Activated naive CD4-positive, alpha-beta T cell (primary cell): ENCODE measurements at places on chromosomes 1 and 21.

- no peak for DNase-seq
Observed at GRCh38 chr1:77089756-77090155, 129.5 kb downstream of the PIGK start.

DNA sequence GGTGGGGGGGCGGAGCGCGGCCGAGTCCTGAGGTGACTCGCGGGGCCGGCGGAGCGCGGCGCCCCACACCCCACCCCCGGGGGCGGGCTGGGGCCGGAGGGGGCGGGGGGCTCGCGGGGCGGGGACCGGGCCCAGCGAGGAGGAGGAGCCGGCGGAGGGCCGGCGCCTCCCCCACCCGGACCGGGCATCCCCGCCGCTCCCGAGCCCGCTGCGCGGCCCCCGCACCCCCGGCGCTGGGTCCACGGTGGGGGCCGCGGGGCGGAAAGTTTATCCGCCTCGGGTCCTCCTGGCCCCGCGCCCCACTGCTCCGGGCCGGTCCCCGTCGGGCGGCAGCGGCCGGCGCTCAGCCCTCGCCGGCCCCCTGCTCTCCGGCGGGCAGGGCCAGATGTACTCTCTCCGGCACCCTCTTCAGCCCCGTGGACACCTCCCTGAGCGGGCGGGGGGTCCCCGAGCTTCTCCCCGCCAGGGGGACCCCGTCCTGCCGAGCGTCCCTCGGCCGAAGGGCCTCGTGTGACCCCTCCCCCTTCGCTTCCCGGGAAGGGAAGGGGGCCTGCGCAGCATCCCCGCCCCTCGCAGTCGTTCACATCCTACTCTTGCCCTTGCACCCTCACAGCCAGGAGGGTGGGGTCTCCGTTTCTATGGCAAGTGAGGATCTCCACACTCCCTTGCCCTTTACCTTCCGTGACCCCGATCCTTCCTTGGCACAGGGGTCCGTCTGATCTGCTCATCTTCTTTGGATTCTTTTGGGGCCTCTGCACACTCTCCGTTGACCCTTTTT lies 663 bp downstream of the CAMTA1 start:
- no peak for DNase-seq

- DNase-seq, result no peak
Observed at GRCh38 chr1:200909757-200910239, 15.1 kb downstream of the INAVA start.

DNA sequence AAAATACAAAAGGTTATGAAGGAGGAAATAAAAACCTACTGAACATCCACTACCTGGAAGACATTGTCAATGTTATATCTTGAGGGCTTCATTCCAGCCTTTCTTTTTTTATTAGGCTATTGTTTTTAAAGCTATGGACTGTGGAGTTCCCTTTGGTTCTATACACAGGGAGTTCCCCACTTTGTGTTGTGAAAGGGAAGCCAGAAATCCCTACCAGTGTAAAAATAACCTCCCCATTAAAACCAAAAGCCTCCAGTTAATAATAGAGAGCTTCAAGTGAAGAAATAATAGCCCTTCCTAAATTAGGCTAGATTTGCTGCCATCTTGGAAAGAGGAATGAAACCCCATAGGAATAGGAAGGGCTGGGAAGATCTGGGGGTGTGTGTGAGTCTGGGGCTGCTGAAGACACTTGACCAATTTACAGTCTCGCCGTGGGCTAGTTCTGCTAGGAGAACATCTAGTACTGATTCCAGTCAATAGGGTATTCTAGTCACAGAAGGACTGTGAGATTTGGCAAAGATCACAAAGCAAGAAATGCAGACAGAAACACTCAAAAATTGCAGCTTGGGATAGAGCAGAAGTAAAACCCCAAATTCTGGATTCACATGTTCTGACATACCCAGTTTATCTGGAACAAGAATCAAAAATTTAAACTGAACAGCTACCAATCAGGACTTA lies 32.4 kb upstream of the PTGFRN start:
- DNase-seq, result no peak

DNA sequence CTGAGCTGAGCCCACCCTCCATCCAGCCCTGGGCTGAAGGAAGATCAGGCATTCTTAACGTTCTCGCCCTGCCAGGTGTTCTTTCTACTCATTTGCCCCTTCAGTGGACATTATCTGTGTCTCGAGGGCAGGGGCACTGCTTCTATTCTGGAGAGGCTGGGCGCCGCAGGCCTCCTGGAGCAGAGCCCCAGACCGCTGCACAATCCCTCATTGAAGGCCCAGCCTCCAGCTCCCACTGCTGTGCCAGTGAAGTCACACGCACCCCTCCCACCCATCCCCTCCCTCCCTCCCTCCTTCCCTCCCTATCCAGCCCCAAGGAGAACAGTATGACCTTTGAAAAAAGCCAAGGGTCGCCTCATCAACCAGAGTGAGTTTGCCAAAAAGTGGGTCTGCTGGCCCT lies 76.7 kb downstream of the NFASC start:
- no peak for DNase-seq

DNA sequence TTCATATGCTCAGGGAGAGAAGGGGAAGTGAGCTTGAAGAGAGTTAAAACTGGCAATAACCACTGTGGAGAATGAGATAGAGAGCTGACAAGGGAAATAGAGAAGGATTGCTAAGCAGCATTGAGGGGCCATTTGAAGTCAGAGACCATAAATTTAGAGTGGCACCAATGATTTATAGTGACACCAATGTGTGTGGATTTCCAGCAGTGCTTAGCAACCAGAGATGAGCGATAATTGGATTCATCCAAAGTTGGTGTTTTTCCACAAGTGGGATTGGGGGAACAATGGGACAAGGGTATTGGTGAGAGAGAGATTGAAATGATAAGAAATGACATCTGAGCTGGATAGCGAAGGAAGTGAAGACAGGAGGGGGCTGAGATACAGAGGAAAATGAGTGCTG lies 114.1 kb downstream of the C1orf94 start:
- DNase-seq, result no peak

- DNase-seq, result no peak
Observed at GRCh38 chr1:193588311-193589082, 402.1 kb upstream of the B3GALT2 start.

- DNase-seq, result no peak
Observed at GRCh38 chr1:37167479-37167878, 133.2 kb upstream of the GRIK3 start.

DNA sequence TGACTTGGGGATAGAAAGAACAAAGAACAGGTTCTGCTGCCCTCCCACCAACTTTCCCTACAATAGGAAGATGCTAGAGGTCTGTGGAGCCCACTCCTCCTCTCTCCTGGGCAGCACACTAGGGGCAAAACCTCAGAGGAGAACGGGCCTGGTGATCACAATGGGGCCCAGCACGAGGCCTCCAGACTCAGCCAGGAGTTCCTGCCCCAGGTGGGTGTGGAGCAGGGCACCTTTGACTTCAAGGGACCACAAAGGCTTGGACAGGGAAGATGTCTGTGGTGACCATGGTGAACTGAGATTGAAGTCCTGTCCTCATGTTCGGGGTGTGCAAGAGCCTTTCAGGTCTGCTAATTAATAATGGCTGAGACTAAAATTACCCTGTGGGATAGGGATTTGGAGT lies 88.8 kb downstream of the LAMC2 start:
- no peak for DNase-seq

- DNase-seq, result no peak
Observed at GRCh38 chr1:28113242-28113572, 24.8 kb upstream of the EYA3 start.

GRCh38 chr1:9253004-9253403 lies 18.4 kb downstream of the H6PD start:
- no peak for DNase-seq

- DNase-seq, result no peak
Observed at GRCh38 chr1:203124546-203125317, 2.8 kb upstream of the ADORA1 start.

DNA sequence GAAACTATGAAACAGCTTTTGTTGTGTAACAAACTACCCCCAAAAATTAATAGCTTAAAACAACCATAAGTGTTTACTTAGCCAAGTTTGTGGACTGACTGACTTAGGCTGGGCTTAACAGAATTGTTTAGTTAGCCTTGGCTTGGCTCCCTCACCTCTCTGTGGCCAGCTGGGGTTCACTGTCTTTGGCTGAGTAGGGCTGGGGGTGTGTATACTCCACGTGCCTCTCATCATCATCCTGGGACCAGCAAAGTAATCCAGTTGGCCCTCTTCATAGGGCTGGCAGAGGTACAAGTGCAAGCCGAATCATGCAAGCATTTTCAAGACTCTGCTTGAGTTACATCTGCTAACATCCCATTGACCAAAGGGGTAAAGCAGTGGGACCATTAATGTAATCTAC lies 252.3 kb downstream of the BRINP2 start:
- no peak for DNase-seq

DNA sequence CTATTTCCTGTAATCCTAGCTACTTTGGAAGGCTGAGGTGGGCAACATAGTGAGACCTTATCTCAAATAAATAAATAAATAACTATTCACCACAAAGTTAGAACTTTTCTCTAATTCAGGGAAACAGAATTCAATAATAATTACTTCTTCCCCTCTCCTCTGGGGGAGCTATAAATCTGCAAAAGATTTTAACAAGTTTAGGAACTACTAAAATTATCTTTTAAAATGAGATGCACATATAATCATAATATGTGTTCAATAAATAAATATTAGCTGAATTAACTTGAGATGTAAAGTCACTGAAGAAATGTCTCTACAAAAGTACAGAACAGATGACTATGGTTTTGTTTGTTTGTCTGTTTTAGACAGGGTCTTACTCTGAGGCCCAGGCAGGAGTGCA lies 14.1 kb downstream of the WDR47 start:
- DNase-seq, result no peak

DNA sequence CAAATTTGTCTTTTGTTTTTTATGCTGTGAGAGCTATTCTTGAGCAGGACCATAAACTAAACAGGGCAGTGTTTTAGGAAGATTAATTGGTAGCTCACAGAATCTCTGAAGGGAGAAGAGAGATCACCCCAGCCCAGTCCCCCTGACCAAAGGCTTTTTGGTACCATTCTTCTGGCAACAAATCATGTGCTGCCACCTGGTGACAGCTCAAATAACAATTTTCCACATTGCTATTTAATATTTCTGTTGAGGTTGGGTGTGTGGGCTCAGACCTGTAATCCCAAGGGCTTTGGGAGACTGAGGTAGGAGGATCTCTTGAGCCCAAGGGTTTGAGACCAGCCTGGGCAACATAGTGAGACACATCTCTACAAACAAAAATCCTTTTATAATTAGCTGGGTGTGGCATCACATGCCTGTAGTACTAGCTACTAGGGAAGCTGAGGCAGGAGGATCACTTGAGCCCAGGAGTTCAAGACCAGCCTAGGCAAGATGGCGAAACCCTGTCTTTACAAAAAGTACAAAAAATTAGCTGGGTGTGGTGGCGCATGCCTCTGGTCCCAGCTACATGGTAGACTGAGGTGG lies 2.2 kb upstream of the TESK2 start:
- DNase-seq, result no peak

GRCh38 chr1:15816674-15817073 lies 9.2 kb upstream of the UQCRHL start:
- no peak for DNase-seq

- DNase-seq, result no peak
Observed at GRCh38 chr1:150109586-150109985, 40.1 kb upstream of the PLEKHO1 start.
